ENCODE measurements at places on chromosomes 16 and 17.

GRCh38 chr16:75402159-75402820, 31.0 kb downstream of the CFDP1 start:
- DNase-seq: no peak

DNA sequence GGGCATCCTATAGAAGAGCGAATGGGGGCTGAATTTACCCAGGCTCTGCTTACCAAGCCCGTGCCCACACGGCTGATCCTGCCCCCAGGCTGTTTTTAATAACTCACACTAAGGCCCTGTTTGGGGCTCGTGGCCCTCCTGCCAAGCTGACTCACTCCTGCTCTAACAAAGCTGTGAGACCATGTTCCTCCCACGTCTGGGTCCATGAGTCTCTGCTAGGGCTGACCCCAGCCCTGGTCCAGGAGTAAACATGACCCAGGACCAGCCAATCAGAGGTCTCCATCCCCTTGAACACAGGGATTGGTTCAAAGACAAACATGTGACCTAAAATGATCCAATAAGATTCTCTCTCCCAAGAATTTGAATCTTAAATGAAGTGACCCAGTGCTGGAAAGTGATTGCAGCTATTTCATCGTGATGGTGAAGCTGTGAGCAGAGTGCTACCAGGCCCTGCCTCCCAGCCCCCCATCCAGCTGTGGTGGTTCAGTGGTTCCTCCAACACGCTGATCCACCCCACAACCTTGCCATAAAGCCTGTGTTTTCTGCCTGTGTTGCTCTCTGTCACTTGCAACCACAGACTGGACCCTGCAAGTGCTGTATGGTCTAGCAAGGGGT, 57.2 kb downstream of the C16orf82 start:
- no peak for DNase-seq

DNA sequence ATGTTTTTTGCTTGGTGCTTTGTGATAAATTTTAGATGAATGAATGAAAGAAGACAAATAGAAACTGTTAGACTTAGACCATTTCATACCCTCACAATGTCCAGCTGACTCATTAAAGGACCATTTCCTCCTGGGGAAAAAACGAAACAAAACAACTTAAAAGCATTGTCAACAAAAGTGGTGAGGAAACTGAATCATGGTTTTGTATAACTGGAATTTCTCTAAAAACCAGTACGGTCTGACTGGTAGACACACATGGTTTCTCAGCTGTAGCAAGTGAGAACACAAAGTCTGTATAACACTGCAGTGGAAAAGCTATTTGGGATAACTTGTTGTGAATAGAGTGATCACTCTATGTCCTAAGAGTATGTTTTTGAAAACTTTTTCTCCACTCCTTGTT, 5.3 kb upstream of the DDX52 start:
- DNase-seq: no peak

GRCh38 chr17:75181608-75182318, 996 bp downstream of the SUMO2 start:
- no peak for DNase-seq

Measured in brain (organoid and tissue), 16 donors.